ENCODE measurements at places on chromosomes 3 and 15.

GRCh38 chr3:98574132-98574531, 19.3 kb downstream of the CPOX start:
- no peak for DNase-seq

- DNase-seq = no peak
These were observed 22.5 kb upstream of the KCNMB2 start for GRCh38 chr3:178513546-178514380.

DNA sequence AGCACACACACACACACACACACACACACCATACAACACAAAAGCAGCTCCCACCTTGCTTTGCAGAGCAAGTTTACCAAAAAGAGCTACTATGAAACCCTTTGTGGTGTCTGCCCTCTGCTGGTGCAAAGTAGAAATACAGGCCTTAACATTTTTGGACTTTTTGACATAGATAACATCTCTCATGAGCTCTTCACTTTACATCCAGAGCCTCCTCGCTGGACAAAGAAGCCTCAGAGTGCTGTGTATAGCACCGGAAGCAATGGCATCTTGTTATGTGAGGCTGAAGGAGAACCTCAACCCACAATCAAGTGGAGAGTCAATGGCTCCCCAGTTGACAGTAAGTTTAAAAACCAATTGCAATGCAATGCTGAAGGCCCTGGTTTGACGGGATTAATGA, 157.9 kb downstream of the CHL1 start:
- no peak for DNase-seq

- DNase-seq = no peak
These were observed 9.0 kb upstream of the CD47 start for GRCh38 chr3:108099679-108100428.

DNA sequence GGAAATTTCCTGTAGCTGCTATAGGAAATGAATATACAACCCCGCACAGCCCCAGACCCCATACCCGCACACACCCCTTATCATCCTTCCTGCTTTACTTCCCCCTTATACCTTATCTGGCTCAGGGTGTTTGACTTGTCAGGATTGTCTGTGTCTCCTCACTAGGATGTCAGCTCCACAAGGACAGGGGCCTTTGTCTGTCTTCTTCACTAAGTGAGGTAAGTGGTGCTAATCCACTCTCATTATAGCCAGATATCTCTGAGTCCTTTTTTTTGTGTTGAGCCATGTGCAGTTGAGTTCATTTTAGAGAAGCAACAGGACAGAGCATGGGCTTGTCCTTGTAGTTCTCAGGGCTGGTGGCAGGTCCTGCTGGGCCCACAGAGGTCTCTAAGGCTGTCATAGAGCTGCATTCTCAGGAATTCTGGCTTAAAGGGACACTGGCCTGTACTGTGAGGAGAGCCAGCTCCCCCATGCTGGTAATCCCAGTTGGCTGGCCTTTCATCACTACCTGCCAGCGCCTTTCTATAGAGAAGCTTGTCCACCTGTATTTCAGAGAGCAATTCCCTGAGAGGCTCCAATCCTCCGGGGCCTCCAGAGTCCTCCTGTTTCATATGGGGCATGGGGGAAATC, 9.0 kb downstream of the KY start:
- DNase-seq = no peak

DNA sequence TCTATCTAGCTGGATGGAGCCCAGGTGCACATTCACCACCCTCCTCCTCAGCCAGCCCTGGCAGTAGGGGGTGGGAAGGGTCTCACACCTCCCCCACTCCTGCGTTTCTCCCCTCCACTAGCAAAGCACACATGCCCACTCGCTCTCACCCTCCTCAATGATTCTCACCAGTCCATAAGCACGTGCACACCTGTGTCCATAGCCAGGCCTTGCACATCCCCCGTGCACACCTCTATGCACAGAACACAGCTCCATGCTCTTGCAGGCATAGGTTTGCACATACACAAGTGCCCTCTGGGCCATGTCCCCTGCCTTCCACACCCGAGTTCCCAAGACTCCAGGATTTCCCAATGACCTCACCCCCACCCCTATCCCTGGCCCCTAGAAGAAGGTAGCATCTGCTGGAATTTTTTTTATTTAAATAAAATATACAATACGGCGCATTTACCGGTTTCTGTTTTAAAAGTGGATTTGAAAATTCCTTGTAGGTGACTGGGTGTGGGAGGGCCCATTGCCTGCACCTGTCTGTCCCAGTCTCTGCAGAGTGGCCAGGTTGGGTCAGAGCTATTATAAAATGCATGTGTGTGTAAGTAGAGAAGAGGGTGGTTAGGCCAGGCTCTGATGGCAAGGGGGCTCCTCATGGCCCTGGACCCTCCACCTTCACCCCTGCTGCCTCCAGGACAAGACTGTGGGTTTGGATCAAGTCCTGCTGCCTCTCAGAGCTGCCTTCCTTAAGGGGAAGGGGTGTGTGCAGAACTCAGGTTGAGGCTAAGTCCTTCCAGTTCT, 49.1 kb downstream of the HCN4 start:
- no peak for DNase-seq

DNA sequence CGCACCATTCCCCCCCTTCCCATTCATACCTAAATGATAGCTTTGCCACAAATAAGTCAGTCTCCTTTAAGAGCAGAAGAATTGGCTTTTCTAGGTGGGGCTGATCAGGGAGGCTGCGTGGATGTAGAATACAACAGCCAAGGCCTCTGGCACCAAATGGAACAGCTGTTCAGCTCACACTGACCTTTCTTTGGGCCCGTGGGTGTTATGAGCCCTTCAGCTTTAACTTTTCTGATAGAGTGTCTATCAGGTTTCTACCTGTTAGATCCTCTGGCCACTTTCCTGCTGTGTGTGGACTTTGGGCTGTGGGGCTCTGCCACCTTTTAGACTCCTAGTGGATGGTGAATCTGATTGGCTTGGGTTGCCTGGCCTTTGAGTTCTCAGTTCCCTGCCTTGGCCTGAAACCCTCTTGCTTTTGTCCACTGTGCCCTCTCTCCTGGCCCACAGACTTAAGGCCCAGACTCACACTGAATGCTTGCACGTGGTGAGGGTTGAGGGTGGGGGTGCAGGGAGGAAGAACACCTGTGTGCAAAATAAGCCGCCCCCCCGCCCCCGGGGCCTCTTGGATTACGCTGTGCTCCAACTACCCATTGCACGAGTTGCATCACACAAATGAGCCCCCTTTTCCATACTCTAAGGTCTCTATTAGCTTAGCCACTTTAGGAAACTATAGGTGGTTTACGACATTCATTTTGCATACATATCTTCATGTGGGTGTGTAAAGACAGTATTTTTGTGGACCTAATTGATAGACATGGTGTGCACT, 1.3 kb upstream of the RFX7 start:
- DNase-seq = peak; percentile 34

DNA sequence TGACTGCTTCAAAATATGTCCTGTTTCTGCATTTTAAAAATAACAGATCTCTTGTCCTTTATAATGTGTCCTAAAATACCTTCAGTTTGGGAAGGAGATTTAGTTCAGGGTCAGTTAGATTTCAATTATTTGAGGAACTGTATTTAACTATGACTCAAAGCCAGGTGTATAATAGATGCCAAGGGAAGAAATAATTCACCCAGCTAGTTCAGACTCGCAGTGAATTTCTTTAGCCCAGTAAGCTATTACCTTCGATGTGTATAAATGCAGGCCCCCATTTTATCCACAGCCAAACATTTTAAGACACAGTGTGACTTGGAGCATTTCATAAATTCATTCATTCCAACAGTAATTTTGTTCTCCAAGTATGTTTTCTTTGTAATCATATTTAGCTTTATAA, 458.0 kb downstream of the ZNF385D start:
- no peak for DNase-seq

DNA sequence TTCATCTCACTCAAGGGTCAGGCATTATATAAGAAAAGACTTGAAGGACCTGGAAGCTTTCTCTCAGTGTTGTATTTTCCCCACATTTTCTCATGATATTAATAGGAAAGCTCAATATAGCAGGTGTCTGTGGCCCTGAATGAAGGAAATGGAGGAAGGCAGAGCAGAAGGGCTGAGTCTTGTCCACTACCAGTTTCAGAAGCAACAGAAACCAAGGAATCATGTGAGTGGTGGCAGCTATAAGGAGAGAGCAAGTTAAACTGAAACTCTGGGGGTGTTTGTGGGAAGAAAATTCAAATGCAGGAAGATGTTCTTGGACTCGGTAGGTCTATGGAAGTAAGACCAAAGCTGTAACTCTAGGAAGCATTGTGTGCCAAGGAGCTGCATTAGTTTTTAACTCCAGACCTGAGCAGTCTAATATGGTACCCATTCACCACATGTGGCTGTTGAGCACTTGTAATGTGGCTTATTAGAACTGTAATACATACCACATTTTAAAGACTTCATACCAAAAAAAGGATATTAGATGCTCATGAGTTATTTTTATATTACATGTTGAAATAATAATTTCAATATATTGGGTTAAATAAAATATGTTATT, 278.8 kb upstream of the GADL1 start:
- no peak for DNase-seq

DNA sequence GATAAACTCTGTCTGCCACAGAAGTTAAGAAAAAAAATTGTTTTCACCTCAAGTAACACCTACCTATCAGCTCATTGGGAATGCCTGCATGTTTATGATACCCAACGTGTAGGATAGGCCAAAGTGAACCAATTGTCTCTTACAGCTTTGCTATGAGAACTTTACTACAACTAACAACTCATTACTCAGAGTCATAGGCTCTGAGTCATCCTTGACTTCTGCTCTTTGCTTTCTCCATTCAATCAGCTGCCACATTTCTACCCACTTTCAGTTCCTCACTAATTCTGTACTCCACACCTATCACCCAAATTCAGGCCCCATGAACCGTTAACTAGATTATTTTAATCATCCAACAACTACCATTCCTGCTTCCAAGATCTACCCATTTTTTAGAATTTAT, 843.9 kb downstream of the TUSC7 start:
- no peak for DNase-seq

DNA sequence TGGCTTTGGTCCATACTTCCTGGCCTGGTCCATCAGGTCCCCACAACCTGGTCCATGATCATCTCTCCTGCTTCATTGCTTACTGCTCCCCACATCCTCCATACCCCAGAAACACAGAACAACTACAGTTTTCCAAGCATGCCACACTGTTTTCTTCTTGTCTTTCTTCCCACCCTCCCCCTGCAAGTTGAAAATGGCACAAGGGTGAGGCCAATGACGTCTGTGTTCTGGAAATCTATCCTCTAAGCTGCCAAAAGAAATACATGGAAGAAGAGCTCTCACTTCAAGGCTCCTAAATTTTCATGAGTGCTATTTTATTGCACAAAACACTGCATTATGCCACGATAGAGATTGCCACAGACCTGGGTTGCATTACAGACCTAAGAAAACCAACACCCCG, 404.4 kb downstream of the VPS13C start:
- DNase-seq = no peak

- DNase-seq = no peak
These were observed 544.4 kb downstream of the ZPLD1 start for GRCh38 chr3:102979191-102979590.

Data from stimulated activated CD4-positive, alpha-beta T cell treated with anti-CD3 and anti-CD28 coated beads, TNF-alpha, amount 100 ng/mL, for 1 hour (primary cell).